ENCODE measurements at places on chromosomes 11 and 22.

DNA sequence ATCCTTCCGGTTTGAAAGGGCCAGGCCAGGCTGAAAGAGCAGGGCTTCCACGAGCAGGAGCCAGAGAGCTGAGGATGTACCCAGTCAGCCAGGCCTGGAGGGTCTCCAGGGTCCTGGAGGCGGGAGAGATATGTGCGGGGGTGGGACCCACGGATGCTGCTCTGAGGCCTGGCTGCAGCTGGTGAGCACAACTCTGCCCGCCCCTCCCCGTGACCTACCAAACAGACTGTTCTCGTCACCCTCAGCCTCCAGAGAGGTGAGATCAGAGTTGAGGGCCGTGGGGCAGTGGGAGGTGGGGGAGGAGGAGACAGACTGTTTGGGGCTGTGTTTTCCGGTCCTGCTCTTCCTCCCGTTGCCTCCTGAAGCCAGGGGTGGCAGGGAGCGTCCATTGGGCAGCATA lies 42.2 kb downstream of the TRIOBP start:
- no peak for DNase-seq

DNA sequence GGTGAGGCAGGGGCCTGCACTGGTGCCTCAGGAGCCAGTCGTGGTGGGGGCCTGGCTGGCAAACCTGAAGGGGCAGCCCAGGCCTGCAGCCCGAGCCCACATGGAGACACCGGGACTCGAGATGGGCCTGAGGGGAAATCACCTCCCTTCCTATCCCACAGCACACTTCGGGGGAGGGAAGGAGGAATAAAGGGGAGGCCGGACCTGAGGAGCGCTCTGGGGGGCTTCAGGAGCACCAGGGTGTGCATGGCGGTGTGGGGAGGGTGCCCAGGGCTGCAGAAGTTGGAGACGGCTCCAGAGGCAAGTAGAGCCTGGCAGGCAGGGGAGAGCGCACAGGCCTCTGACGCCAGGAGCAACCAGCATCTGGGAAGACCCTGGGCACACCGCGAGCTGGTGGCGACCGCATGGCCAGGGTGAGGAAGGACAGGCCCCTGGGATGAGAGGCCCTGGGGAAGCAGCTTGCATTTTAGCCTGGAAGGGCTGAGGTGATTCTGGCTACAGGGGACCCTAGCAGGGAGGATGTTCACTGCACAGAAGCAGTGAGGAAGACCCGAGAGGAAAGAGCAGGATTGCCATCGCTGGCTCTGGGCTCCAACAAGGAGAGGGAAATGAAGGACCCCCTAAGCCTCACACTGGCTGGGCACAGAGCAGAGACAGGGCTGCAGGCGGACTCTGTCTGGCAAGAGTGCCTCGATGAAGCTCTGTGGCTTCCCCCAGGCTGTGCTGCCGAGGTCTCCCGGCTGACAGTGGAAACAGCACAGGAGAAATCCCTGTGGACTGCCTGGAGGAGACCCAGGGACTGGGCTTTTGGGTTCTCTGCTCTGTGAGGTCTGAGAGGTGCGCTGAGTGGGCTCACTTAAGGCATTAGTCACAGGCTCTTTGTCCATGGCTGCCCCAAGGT lies 457.7 kb downstream of the BRD1 start:
- DNase-seq = no peak

DNA sequence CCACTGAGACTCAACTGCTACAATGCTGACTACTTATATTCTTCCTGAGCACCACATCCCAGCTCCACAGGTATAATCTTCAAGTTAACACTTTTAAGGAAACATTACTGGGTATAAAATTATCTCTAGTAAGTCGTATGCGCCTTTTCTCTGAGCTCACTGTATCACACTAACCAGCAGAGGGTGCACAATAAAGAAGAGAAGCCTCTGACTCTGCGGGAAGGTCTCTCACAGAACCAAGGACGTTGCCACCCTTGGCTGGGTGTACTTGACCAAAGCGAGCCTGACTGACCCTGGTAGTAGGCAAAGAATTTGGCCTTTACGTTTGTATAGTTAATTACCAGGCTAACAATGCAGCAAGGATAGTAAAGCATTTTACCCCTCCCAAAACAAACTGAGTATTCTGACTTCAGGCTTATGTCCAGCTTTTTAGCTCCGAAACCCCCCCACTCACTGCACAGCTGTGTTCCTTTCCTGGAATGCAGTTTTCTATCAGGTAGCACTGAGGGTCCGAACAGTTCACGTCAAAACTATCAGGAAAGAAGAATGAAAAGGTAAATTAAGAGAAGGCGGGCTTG lies at the start of gene BTBD18:
Gene BTBD18, minus strand, starts transcription at position 144 of the 578 bp plus-strand sequence. CDS start 631 bp downstream, outside the sequence.
- peak; percentile 45 for DNase-seq

DNA sequence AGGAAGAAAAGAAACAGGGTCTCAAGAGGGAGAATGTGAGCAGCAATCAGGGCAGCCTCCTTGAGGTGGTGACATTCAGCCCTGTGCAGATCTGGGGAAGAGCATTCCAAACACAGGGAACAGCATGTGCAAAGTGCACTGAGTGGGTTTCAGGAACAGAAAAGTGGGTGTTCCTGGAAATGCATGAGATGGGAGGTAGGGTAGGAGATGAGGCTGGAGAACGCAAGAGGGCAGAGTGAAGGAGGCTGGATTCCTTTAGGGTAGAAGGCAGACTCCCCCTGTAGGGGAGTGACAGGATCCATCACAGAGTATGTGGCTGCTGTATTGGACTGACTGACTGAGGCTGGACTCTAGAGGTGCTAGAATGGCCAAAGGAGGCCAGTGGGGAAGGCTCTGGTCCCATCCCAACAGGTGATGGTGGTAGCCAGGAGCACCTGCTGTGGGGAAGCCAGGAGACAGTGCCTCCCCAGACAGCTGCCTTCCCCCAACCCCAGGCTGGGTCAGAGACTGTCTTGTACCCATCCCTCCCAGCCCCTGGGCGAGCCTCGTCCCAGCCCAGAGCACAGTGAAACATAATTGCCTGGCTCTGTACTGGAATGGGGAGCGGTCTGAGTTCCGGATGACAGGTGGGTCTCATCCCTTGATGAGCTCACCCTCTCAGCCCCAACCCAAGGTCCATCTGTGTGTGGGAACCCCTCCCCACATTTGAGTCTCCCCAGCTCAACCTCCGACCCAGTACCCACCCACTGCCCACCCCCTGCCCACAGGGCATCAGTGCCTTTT lies 419.4 kb downstream of the MN1 start:
- DNase-seq = no peak

- DNase-seq = no peak
These were observed 13.9 kb downstream of the SLC35E4 start for GRCh38 chr22:30649430-30650007.

GRCh38 chr11:8642196-8642841 lies 40.1 kb downstream of the TRIM66 start:
- DNase-seq = no peak

DNA sequence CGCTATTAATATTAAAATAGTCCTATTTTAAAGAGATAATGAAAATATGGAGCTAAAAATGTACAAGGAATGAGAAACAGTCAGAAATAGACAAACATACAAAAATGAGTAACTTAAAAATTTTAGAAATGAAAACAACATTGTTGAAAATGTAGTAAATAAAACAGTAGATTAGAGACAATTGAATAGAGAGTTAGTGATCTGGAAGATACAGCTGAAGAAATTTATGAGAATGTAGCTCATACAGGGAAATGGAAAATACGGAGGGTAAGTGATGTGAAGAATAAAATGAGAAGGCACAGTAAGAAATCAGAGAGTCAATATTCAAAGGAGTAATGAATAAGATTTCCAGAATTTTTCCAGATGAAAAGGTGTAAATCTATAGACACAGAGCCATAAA lies 424.8 kb downstream of the SOX6 start:
- DNase-seq = no peak

GRCh38 chr11:9717719-9718118 lies 53.8 kb downstream of the SWAP70 start:
- DNase-seq = no peak

DNA sequence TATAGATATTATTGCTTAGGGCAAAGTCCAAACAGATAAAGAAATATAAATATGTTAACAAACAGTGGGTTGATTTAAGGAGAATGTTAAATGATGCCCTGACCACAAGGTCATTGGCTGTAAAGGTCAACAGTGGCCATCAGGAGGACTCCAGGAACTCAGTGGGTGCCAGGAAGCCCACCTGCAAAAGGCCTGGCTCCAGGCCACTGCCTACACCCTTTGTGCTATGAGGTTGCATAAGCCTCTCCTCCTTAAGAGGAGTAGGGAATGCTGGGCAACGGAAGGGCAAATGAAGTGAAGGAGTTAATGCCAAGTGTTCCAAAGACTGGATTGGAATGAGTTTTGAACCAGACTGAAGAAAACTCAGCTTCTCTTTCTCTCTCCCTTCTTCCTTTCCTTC lies 73.3 kb upstream of the ALX4 start:
- DNase-seq = no peak

GRCh38 chr22:44347549-44347948 lies 34.8 kb upstream of the SHISAL1 start:
- DNase-seq = no peak

DNA sequence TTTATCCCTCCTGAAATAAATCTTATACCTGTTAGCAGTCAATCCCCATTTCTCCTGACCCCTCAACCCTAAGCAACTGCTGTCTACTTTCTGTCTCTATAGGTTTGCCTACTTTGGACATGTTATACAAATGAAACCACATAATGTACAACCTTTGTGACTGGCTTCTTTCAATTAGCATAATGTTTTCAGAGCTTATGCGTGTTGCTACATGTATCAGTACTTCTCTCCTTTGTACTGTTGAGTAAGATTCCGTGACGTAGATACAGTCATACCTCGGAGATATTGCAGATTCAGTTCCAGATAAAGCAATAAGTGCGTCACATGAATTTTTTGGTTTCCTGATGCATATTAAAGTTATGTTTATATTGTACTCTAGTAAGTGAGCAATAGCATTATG lies 127.3 kb downstream of the MORC2 start:
- no peak for DNase-seq

GRCh38 chr11:132054822-132055221 lies 684.4 kb downstream of the NTM start:
- DNase-seq = peak; percentile 55

GRCh38 chr11:72430741-72431570 lies 3.4 kb downstream of the CLPB start:
- DNase-seq = peak; percentile 79

DNA sequence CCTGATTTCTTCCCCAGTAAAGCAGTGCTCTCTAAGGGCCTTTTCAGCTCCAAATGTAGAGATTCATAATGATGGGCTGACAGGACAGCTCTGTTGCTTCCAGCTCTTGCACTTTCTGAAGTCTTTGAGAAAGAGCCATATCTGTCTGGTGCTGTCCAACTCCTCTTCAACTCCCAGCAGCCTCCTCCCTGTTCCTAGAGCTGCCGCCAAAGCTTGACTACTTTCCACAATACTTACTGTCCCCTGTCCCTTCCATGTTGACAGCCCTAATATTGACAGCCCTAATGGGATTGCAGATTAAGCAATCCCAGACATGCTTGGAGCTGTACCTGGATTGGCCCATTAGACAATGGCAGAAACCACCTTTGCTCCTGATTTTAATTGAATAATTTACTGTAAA lies 29.6 kb downstream of the INSC start:
- no peak for DNase-seq

GRCh38 chr11:34382532-34383276 lies 24.9 kb upstream of the ABTB2 start:
- DNase-seq = no peak

DNA sequence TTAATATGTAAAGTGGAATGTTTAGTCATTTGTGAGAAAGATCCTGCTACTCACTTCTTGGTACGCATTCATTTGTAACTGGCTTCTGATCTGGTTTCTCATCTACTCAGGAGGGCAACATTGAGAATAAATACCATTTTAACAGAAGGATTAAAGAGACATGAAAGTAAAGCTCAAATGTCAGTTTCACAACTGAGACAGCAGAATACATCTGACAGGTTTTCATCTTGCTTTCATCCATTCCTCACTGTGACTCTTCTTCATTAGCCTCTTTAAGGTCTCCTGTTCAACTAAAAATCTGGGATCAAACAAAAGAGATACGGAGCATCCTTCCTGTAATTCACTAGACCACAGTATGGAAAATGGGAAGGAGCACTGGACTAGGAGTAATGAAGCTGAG lies 31.4 kb upstream of the CCDC89 start:
- DNase-seq = peak; percentile 56

GRCh38 chr11:57643802-57644201 lies 5.9 kb downstream of the YPEL4 start:
- DNase-seq = no peak

- DNase-seq = no peak
These were observed 40.6 kb upstream of the MN1 start for GRCh38 chr22:27842201-27842600.

Data from brain (organoid and tissue), 16 donors.